ENCODE measurements at places on chromosomes 3 and 15. TPM values are rescaled to one million over a fixed set of nuclear protein-coding genes. Genes with fewer than 3 reads are reported as not detected.

DNA sequence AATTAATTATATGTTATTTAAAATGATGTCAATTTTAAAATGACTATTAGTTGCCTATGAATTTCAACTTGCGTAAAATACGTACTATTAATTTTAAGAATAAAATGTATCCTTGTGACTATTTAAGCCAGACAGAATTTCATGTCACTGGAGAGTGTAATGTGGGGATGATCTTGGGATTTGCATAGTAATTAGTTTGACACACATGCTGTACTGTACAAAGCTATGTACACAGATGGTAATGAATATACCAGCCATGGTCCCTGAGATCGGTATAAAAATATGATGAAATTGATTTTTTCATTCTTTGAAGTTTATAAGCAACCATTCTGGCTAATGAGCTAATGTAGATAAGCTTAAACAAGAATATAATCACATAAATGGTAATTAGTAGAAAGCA is 134.4 kb upstream of the ROBO1 start:
- no peak for DNase-seq

GRCh38 chr3:131543714-131544113 is 40.9 kb upstream of the MRPL3 start:
- no peak for DNase-seq

PLCB2 gene
- total RNA-seq: 245 TPM

DNA sequence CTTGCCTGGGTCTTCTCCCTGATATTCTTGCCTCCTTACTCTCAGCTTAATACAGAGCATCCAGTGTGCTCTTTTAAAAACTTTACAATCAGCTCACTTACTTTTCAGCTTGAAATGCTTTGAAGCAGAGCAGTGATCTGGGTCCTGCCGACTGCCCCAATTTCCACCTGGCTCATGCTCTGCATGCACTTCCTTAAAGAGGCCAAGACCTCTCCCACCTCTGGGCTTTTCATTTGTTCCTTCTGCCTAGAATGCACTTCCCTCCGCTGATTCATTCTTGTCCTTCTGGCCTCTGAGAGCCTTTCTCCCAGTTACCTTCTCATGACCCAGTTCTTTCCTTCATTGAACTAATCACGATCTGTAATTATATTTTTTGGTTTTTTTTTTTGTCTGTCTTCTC is 1.9 kb upstream of the CCNDBP1 start:
- no peak for DNase-seq

- no peak for DNase-seq
Measured at GRCh38 chr15:93460717-93461116, 371.7 kb upstream of the RGMA start.

CHRNA5 gene
- total RNA-seq: 1.1 TPM

LMAN1L gene
- total RNA-seq: 1.6 TPM

GRCh38 chr3:72275331-72275751 is 490.4 kb upstream of the PROK2 start:
- no peak for DNase-seq

- DNase-seq: no peak
Measured at GRCh38 chr3:180321534-180321933, 280.4 kb upstream of the TTC14 start.

DNA sequence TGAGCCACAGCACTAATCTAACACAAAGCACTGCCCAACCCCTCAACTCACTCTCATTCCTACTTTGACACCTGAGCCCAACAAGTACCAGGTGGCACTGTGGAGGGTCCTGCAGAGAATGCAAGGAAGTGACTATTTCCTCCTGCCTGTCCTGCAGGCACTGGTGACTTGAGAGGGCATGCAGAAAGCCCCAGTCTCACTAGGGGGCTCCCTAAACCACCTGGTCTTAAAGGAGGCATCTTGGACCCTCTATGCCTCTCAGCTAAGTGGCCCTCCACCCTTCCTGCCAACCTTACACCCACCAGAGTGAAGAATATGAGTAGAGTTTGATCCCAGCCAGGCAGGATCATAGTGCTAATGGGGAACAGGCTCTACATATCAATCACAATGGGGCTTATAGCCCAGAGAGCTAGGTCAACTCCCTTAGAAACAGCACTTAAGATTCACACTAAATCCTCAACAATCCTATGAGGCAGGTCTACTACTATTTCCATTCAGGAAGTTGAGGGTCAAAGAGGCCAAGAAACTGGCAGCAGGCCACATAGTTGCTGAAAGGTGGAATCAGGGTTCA is 15.2 kb downstream of the TRAIP start:
- no peak for DNase-seq

- DNase-seq: no peak
Measured at GRCh38 chr3:23170291-23170690, 32.8 kb upstream of the UBE2E2 start.

GRCh38 chr3:140290105-140290504 is 355.1 kb downstream of the CLSTN2 start:
- DNase-seq: no peak

STAC gene
- not detected for total RNA-seq

DNA sequence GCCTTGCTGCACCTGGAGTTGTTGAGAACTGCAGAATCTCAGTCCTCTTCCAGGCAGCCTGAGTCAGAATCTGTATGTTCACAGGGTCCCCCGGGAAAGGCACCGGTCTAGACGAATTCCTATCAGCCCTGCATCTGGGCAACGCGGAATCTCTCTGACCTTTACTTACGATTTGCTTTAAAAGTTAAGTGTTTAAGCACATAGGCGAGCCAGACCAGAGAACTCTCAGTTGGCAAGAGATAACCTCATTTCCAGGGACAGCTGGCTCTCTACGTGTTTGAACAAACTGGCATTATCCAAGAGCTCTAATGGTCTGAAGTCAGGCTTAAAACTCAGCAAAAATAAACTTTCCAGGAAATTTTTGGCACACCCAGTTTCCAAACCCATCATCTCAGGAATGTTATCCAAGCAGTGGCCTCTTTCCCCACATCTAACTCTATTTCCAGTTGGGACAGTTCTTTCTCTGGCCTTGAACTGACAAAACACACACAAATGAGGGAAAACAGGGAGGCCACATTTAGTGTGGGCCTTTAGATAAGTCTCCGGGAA is 53.4 kb downstream of the HES1 start:
- no peak for DNase-seq
